ENCODE measurements at places on chromosomes 7 and 10.
A peak's percentile ranks its signal among the peaks of the same experiment; 100 is the strongest.

DNA sequence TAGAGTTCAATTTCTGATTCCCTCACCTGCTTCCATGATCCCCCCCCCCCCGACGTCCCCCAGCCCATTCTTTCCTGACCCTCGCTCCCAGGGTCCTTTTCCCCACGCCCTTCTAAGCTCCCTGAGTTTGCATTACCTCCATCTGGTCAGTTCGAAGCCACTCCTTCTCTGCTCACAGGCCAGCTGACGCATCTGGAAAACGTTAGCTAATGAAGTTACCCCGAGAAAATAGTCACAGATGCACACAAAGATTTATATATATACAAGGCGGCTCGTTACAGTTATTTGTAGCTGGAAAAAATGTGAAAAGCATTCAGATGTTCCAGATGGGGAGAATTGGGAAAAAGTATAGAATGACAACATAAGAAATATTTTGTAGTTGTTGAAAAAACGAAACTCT is 630.0 kb upstream of the FOXK1 start:
- no peak for DNase-seq

- peak; percentile 25 for DNase-seq
Measured at GRCh38 chr10:29517352-29517923, 117.3 kb downstream of the SVIL start.

DNA sequence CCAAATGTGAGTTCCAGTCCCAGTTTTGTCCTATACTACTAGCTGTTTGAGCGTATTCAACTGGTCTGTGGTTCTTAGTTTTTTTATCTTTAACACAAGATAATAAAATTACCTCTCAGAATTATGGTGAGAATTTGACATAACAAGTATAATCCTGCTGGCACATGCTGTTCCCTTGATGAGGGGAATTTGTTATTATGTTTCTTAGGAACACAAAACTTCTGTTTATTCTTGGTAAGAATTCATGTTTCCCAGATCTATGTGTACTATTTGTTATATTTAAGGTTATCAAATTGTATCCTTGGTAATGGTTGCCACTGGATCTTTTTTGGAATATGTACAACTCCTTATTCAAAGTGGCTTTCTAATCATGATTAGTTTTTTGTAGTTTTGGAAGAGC is 335.6 kb downstream of the ADK start:
- DNase-seq: no peak

GRCh38 chr7:128122576-128123290 is 91.5 kb upstream of the LRRC4 start:
- no peak for DNase-seq

- peak; percentile 44 for DNase-seq
Measured at GRCh38 chr10:78292982-78293865, 259.6 kb downstream of the RPS24 start.

DNA sequence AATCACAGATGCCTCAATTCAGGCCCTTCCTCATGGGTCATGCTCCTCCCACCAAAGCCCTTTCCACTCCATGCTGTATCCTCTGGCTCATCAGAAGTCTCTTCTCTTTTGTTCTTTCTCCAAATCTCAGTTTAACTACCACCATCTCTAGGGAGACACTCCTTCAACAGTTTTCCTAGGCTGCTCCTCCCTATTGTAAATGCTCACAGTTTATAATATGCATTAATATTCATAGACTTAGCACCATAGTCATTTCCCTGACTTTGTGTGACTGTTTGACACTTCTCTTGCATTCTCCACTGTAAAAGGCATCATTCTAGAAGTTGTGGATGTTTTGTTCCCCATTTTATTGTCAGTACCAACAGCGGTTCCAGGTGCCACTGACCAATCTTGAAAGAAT is 226.5 kb upstream of the PRSS1 start:
- no peak for DNase-seq

GRCh38 chr10:81215498-81215897 is 659.5 kb upstream of the NRG3 start:
- no peak for DNase-seq

DNA sequence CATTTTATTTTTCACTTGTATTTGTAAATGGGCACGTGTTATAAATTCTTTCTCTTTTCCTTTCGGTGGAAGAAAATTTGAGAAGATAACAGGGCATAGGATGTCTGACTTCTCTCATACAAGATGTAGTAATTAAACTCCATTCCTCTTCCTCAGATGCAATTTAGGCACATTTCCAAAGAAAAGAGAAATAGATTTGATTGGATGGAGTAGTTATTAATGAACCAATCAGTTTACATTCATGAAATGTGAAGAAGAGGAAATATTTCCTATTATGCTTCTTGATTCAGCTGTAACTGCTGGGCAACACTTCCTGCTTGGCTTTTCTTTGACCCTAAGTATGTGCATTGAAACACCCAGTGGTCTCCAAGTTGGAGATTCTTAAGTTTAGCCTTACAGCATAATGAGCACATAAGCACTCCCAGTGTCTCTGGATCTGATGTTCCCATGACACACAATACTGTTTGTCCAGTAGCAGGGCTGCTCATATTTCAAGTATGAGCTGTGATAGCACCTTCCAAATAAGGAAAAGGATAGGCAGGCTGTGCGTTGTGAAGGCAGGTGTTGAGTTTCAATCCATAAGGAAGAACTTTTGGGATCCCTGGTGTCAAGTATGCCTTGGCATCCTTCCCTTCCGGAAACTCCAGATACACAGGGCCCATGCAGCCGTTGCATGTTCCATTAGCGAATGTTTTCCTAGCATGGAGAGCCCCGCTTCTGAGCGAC is 33.4 kb upstream of the COBL start:
- DNase-seq: no peak

- no peak for DNase-seq
Measured at GRCh38 chr7:756928-757560, 30.0 kb upstream of the PRKAR1B start.

- no peak for DNase-seq
Measured at GRCh38 chr10:121281576-121281975, 316.7 kb downstream of the FGFR2 start.

- DNase-seq: no peak
Measured at GRCh38 chr7:134450294-134451000, 8.5 kb downstream of the AKR1B1 start.

DNA sequence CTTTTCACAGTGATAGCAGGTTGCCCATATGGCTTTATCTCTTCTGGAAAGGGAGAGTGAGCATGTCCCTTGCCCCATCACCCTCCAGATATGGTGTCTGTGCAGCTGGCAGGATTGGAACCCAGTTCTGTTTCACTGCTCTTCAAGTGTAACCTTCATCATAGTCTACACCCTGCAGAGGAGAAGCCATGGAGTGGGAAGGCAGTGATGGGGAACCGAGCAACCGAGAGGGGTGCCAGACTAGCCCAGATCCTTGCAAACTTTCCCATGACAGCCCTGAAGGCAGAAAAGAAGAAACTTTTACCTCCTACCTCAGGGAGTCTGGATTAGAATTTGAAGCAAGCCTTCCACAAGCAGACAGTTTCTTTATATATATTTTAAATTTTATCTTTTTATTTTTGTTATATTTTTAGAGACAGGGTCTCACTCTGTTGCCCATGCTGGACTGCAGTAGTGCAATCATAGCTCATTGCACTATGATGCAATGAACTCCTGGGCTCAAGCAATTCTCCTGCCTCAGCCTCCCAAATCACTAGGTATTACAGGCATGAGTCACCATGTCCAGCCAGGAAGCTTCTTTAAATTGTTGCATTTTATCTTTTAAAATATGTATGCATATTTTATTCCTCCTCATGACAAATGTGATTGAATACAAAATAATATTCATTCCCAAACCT is 133.3 kb downstream of the KCNMA1 start:
- no peak for DNase-seq

DNA sequence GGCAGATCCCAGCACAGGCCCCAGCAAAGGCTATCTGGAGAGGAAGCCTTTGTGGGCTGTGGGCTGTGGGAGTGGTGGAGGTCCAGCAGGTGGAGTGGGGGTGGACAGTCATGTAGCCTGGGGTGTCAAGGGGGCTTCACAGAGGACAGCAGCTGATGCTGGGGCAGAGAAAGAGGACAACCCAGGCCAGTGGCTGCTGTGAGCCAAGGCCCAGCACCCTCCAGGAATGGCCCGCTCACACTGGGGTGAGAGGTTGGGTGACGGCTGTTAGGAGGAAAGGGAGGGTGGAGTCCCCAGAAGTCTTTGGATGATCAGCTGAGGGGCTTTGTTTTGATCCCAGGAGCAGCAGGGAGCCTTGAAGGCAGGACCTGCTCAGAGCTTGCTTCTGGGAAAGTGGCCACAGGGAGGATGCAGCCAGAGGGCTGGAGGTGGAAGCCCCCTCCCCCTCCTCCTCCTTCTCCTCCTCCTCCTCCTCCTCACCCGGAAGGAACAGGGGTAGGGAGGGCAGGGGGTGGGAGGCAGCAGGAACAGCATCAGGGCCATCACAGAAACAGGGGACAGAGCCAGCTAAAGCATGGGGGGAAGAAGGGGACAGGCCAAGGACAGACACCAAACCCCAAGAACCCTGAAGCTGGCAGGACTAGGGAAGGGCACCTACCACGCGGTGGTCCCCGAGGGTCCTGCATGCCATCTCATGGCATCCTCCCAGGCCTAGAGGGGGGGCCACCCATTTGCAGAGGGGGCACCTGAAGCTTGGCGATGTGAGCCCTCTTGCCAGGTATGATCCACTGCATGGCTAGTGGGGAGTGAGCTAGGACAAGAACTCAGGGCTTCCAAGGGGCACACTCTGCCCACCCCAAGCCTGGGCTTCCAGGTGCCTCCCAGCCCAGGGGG is 144.9 kb downstream of the GRID1 start:
- no peak for DNase-seq

DNA sequence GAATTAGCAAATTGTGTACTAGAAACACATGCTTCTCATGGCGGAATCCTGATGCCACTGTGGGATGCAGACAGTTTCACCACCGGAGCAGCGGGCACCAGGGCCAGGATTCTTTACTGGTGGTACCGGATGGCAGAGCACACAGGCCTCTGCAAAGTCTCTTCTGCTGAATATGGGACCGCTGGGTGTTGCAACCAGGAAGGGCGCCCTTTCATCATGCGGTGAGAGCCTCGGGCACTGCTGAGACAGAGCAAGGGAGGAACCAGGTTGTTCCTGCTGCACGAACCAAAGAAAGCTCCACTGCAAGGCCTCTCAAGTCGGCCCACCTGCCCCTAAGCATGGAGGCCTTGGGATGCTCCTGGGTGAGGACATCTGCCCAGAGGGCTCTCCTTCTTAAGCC is 57.0 kb upstream of the NMT2 start:
- DNase-seq: no peak

DNA sequence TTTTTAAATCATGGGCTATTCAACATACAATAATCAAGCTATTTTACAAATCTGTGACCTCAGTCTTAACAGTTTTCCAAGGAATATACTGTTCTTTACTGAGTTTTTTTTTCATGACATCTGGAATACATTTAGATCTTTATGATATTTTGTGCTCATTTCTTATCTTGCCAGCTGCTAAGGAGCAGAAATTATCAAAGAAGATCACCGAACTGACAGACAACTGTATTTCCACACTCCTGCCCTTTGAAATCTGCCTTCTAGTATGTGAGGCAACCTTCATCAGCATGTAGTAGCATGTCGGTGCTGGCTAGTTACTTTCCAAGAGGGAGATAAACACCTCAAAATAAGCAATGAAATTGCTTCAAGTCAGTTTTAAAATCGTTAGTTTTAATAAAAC is 66.4 kb downstream of the NHLRC2 start:
- DNase-seq: no peak
